ENCODE measurements at places on chromosomes 11 and 22.

DNA sequence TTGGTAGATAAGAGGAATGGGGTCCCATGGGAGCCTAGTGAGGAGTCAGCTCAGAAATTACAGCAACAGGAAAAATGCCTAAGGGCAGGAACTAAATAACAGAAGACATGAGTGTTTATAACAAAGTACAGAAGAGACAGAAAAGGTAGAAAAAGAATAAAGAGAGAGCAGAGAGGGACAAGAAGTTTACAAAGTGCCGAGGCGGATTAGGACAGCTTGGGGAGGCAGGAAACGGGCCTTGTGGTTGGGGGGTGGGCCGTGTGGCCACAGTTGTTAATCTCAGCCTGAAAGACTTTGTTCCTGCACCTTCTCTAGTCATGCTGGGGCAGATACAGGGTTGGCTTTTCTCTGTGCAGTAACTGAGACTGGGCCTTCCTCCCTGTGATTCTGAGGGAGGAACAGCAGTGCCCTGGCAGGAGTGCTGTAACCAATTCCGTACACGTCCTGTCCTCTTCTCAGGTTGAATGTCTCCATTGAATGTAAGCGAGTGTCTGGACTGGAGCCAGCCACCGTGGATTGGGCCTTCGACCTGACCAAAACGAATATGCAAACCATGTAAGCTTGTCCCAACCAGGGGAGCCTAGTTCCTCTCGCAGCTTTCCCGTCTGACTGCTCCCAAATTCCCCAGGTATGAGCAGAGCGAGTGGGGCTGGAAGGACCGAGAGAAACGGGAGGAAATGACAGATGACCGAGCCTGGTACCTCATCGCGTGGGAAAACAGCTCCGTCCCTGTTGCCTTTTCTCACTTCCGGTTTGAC lies 13.2 kb downstream of the NAA40 start:
- DNase-seq = peak; percentile 78

DNA sequence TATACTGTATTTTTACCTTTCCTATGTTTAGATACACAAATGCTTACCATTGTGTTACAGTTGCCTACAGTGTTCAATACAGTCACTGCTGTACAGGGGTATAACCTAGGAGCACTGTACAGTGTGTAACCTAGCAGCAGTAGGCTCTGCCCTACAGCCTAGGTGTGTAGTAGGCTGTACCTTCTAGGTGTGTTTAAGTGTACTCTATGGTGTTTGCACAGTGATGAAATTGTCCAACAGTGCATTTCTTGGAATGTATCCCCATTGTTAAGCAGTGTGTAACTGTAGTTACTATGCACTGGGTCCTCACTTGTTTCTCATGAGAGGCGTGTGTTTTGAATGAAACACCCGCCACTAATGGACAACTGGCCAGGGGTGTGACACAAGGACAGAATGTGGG lies 269.0 kb downstream of the OPCML start:
- no peak for DNase-seq

GRCh38 chr22:25876871-25877270 lies 134.9 kb downstream of the MYO18B start:
- DNase-seq = no peak

DNA sequence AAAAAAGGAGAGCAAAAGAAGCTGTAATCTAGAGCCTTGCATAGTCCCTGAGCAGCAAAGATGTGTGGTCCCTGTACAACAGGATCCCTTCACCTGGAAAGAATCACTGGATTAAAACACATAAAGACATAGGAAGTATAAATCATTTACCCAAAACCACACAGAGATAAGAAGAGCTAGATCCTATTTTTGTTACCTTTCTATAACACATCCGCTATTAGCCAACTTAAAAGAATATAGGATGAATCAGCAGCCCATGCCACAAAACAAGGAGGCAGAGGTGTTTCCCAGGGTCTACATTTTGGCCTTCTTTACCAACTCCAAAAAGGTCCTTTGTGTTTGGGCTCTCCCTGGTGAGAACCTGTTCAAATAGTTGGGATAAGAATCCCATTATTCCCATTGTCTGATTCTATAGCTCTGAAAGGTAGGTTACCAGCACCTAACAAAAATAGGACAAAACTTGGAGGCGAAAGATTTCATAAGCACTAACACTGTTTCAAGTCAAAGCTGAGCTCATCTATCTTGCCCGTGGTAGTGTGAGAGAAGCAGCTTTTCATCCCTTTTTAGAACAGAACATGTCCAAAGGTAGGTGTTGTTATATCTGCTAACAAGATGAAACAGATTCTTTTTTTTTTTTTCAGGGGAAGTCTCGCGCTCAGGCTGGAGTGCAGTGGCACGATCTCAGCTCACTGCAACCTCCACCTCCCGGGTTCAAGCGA lies 26.8 kb downstream of the PAK1 start:
- no peak for DNase-seq

DNA sequence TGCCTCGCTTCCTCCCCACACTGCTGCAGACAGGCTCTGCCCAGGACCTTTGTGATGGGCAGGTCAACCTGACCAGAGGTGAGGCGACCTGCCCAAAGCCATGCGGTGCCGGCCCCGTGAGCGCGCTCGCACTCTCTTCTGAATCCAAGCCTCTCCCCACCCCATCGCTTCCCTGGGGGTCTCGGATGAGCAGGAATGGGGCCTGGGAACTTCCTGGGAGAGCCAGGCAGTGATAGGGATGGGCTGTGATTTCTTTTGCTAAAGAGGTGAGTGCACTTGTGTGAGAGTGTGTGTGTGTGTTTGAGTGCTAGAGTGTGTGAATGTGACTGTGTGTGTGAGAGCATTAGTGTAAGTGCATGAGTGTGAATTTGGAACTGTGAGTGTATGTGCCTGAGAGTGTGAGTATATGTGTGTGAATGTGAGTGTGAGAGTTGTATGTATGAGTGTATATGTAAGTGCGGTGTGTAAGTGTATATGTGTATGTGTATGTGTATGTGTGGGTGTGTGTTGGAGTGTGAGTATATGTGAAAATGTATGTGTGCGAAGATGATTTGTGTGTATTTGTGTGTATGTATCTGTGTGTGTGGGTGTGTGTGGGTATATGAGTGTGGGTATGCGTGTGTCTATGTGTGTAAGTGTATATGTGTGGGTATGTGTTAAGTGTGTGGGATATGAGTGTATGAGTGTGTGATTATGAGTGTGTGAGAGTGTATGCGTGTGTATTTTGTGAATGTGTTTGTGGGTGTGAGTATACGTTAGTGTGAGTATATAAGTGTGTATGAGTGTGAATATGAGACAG lies 11.7 kb upstream of the LRRC10B start:
- no peak for DNase-seq

DNA sequence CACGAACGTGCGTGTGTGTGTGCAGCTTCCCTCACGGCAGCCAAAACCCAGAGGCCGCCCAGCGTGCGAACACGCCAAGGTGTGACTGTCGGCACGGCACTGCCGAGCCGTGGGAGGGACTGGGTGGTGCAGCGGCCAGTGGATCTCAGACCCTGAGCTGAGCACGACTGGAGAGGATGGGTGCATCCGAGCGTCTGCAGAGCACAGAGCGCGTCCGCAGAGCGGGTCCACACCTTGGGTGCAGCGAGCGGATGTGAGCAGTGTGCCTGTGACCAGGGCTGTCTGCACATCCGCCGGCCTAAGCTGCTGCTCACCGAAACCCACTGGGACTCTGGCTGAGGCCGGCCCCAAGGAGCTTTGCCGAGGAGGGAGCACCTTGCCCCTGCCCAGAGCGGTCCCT lies 22.7 kb downstream of the PTDSS2 start:
- DNase-seq = no peak

DNA sequence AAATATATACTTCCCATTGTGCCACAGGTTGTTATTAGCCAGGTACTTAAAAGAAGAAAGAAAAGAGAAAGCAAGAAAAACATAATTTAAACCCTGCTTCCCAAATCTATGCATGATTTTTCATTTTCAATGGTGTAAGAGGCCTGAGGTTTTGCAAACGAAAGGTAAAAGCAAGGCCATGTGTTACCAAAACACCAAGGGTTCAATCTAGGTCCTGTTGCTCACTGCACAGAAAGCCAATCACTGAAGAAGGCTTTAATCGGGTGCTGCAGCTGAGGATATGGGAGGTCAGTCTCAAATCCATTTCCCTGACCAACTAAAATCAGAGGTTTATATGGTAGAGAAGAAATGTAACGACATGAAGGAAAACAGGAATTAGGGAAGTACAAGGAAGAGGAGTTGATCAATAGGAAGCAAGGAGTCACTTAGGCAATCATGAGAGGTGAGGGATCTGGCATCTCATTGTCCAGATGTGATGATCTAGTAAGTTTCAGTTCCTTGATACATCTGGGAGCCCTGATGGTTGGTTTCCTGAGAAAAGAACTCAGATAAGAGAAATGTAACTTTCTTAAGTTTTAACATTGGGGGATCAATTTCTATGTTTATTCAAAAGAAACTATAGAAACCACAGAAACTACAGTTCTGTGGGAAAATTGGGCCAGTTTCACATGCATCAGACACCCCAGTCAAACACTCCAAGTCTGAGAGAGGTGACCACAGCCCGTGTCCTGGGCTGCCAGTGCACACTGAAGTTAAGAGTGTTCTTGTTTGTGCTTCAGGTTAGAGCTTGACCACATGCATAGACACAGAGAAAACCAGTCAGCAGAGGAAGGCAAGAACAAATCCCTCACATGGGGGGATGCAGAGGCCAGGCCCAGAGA lies 18.1 kb upstream of the DKK3 start:
- DNase-seq = no peak

DNA sequence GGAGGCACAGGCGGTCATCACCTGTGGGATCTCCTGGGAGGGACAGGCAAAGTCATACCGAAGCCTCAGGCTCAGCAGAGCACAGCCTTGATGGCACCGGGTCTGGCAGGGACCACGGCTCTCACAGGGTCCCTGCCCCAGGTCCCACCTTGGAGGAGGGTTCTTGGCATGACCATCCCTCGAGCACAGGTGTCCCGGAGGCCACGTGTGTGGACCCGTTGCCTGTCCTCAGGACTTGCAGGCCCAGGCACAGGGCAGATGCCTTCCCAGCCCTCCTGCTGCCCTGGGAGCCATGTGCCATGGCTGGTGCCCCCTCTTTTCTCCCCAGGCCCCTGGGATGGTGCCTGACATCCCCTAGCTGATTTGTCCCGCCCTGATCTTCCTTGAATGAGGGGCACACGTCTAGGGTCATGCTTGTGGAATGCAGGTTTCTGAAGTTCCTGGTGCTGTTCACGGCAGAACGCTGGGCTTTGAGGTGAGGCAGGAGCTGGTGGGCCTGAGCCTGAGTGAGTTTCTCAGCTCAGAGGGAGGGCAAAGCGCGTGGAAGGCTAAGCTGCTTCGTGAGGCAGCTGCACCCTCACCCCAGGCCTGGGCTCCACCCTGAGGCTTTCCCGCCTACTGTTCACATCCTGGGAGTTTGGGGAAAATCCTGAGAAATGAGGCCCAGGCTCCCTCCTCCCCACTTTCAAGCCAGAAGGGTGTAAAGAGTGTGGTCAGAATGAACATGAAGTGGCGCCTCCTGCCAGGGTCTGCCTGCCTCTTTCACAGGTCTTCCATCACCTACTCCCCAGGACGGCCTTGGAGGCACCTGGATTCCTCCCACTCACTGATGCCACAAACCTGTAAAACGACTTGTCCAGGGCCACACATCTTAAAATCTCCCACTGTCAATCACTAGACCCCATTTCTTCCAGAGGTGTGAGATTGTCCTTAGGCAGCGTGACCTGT lies 325.8 kb upstream of the B3GAT1 start:
- no peak for DNase-seq

DNA sequence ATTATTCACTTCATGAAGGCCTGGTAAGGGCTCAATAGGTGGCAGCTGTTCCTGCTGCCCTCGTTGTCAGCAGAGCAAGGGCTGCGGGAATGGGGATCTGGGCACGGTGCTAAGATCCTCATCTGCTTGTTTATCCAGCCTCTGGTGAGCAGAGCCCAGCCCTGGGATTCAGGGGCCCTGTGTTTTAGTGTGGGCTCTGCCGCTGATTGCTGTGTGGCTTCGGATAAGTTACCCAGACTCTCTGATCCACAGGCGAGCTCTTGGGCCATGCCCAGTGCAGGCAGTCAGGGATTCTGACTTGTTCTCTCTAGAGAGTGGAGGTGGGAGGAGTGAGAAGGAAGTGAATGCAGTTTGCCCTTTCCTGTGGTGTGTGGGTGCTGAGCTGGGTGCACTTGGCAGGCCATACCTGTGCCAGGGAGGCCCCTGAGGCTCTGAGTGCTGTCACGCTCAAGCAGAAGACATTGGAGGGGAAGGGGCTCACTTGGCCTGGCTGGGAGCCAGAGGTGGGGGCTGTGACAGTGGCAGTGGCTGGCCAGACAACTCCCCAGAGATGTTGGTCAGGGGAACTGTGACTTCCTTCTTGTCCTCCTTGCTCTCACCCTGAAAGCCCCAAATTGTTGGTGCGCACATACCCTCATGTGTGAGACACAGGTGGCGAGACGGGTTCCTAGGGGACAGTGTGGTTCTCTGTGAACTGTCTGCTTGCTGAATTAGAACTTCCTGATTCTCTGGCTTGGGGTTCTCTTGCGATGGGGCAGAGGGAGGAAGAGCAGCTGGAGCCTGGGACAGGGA lies 43.7 kb downstream of the CD82 start:
- peak; percentile 66 for DNase-seq

DNA sequence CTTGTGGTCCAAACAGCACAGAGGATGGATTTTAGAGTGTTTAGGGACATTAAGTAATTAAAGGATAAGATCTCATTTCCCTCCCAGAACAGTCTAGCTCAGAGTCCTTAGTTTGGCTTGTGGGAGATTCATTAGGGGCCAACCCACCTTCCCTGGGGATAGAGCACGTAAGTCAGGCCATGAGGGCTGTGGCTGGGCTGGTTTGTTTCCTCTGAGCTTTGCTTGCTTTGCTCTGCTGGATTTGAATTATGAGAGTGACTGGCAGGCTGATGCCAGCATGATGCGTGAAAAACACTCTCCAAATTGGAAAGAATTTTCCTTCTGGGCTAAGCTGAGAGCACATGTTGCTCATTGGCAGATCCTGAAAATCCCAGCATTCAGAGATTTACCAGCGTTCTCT lies 84.7 kb upstream of the HEPHL1 start:
- no peak for DNase-seq

GRCh38 chr11:59010708-59011107 lies 71.4 kb downstream of the GLYATL1 start:
- no peak for DNase-seq

DNA sequence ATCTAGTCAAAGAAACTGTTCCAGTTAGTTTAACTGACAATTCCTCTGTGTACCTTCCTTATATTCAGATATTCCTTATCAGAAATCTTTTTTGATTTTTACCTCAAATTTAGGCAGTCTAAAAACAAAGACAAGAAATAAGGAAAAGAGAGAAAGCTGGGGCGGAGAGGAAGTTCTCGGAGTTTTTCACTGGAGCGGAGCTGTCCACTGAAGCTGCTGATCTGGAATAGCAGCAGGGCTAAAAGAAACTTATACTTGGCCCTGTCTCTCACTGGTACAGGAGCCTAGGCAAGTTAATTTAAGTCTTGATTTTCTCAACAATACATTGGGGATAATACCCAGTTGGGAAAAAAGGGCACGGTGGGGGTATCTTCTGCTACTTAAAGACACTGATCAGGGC lies 59.2 kb upstream of the CYP2D6 start:
- no peak for DNase-seq
